ENCODE measurements at places on chromosomes 5 and 9.
A peak's percentile ranks its signal among the peaks of the same experiment; 100 is the strongest.

GRCh38 chr9:1042466-1042865 is 7.7 kb upstream of the DMRT2 start:
- peak; percentile 58 for DNase-seq

GRCh38 chr5:133129950-133130349 is 78.1 kb downstream of the HSPA4 start:
- DNase-seq, result no peak

DNA sequence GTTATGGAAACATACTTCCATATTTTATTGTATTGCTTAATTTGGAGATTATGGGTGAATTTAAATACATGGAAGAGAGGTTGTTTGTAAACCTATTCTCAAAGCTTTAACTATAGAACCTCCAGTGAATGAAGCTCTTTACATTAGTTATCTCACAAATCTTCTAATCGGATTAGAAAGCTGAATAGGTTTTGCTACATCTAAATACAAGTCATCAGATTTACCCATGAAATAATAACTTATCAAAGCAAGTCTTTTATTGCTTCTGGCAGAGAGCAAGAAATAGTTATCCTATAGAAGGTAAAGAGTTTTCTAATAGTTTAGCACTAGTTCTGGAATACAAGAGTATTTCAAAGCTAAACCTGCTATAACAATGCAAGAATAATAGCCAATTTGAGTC is 104.4 kb upstream of the SREK1 start:
- no peak for DNase-seq

- no peak for DNase-seq
Observed at GRCh38 chr5:172901012-172901780, 58.0 kb upstream of the RPL26L1 start.

GRCh38 chr9:112551641-112552040 is 65.0 kb downstream of the KIAA1958 start:
- DNase-seq, result no peak

- no peak for DNase-seq
Observed at GRCh38 chr5:139666551-139666950, 18.4 kb downstream of the CXXC5 start.

- DNase-seq, result no peak
Observed at GRCh38 chr5:324736-325612, 3.5 kb downstream of the AHRR start.

DNA sequence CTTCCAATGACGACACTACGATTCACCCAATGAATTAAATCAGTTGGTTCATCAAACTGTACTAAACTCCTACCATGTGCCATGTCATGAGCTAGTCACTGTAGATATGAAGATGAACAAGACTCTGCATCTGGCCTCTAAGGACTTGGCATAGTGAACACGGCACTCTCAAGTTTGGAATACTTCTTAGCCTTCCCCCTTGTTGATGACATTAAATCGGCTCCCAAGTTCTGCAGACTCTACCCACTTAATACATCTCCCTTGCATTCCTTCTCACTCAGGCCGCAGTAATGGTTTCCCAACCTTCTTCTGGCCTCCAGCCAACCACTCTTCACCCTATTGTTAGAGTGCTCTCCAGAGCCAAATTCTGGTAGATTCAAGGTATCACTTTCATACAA is 184.7 kb downstream of the MAPKAP1 start:
- no peak for DNase-seq

DNA sequence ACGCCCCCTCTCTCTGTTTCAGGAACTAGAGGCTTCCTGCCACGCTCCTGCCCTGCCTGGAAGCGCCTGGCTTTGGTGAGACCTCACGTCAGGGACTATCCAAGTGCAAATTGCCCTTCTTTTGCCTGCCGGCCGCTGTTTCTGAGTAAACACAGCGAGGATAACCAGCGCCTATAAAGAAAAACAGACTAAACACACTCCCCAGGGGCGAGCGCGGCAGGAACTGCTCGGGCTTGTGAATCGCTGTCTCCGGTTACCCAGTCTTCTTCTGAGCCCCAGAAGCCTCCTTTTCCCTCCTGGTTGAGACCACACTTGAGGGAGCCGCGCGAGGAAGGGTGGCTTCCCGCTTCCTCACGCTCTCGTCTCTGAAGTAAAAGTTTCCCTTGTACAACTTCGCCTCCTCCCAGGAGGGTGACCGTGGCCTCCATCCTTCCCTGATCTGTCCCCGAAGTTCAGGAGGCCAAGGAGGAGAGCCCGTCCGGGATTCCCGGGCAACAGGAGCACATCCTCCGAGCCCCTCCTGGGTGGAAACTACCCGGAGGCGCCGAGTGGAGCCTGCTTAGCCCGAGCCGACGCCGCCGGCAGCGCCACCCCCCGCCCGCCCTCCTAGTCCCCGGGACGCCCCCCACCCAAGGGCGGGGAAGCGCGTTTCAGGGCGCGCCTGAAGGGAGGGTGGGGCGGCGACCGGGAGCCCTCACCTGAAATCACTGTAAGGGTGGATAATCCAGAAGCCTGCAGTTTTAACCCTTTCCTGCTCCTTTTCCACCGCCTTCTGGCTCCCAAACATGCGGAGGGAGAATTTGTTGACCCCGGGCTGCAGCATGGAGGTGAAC is 993 bp downstream of the HCN1 start:
- DNase-seq, result no peak

- peak; percentile 22 for DNase-seq
Observed at GRCh38 chr5:90940227-90940995, 381.8 kb downstream of the ADGRV1 start.

- no peak for DNase-seq
Observed at GRCh38 chr9:6641961-6642360, 3.6 kb downstream of the GLDC start.

- DNase-seq, result no peak
Observed at GRCh38 chr5:112270299-112271293, 148.5 kb downstream of the EPB41L4A start.

DNA sequence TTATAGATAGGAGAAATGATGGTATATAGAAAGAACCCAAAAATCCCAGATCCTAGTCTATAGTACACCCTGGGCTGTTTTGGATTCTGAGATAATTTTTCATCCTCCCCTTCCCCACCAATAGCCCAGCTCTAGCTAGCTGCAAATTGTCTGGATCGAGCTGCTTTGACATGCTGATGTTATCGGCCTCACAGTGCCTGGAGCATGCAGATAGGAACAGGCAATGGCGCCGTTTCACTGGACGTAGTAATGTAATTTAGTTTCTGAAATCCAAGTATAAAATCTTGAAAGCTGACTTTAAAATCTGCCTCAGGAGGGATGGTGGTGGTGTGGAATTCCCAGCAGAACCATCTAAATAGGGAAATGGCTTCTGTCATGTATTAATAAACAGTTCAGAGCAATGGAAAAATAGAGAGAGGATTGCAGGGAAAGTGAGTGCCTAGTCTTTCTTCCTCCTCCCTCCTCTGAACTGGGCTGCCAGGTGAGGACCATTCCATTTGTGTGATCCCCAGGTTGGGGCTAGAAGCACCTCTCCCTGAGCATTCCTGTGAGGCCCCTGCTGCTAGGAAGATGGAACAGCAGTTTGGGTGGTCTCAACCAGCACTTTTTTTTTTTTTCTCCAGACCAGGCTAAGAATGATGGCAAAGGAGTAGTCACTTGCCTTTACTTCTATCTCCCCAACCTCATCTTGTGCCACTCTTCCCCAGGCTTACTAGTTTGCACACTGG is 31.9 kb downstream of the FAM219A start:
- DNase-seq, result no peak

DNA sequence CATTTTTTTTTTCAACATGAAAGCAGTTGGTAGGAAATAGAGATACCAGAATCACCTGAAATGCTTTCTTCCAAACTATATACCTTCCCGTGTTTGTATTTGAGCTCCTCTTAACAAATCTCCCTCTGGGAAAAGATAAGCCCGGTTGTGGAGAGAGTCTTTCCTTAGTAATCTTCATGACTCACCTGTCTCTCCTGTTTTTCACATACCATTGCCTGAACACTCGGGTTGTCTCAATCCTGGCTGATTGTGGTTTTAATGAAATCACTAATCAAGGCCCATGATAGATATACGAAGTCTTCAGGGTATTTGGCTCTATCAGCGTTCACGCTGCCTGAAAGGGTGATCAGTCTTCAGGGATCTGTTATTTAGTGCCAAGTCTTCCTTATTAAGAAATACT is 136.7 kb downstream of the MAN2A1 start:
- no peak for DNase-seq

DNA sequence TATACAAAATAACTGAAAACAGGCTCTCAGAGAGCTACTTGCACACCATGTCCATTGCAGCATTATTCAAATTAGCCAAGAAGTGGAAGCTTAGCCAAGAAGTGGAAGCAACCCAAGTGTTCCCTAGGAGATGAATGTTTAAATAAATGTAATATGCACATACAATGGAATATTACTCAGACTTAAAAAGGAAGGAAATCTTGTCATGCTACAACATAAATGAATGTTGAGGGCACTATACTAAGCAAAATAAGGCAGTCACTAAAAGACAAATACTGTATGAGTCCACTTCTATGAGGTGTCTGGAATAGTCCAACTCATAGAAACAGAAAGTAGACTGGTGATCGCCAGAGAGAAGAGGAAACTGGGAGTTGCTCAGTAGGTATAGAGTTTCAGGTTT is 438.1 kb downstream of the MAT2B start:
- no peak for DNase-seq

DNA sequence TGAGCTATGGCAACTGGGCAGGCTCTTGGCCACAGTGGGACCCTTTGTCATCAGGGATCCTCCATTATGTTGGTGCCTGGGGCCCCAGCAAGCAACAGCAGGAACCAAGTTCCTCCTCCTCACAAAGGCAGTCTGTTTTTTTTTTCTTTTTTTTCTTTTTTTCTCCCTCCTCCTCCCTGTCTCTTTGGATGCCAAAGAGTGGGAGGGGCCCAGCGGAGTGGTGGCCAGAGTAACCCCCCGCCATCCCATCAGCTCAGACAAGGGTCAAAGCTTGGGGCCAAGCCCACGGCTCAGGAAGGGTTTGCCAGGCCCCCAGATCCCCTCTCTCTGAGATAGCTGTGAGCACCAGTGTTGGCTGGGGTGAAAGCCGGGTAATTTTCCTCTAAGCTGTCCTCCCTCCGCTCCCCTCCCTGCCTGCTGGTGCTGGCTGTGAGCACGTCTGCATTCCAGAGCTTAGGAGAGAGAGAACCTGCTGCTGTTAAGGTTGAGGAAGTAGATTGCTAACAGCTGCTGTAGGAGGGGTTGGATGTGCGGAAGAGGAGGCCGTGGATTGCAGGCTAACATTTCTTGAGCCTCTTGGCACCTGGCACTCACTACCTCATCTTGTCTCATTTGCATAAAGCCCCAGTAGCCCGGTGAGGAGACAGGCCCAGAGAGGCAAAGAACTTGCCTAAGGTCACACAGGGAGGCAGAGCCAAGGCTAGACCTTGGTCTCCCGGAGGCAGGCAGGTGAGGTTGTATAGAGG is 21.2 kb downstream of the GSN start:
- no peak for DNase-seq

- no peak for DNase-seq
Observed at GRCh38 chr9:20270161-20270560, 352.1 kb downstream of the MLLT3 start.

DNA sequence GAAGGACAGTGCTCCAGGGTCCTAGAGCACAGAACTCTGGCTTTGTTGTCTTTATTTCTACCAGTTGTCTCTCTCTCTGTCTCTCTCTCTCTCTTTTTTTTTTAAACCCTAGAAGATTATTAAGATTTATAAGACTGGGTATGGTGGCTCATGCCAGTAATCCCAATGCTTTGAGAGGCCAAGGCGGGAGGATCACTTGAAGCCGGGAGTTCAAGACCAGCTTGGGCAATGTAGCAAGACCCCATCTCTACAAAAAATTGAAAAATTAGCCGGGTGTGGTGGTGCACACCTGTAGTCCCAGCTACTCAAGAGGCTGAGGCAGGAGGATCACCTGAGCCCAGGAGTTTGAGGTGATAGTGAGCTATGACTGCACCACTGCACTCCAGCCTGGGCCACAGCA is 65.0 kb upstream of the ABL1 start:
- no peak for DNase-seq

DNA sequence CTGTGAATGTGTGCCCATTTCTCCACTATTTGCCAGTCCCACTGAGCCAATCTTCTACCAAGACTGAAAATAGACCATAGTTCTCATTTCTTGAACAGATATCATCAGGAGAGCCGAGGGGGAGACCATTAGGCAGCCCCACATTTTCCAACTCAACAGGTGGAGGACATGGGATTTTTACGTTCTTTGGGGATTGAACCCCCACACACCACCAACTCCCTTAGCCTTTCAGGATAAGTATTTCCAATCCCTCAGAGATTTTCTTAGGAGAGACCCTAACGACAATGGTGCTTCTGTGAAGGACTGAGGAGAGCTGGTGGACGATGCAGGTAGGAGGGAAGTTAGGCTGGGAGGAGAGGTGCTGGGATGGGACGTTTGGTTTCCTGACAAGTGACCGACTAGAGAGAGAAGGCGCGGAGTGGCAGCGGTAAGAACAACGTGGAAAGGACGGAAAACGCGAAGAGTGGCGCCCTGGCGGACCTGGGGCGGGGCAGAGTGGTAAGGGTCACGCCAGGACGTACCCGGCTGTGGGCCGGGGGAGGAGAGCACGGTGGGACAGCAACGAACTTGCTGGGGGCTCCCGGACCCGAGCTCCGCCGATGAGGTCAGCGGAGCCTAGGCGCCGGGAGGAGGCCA is 681 bp upstream of the CHSY3 start:
- DNase-seq, result no peak

- DNase-seq, result no peak
Observed at GRCh38 chr9:88169700-88170099, 31.4 kb upstream of the SPATA31C2 start.

GRCh38 chr9:36823466-36823865 is 210.6 kb downstream of the PAX5 start:
- DNase-seq, result no peak

DNA sequence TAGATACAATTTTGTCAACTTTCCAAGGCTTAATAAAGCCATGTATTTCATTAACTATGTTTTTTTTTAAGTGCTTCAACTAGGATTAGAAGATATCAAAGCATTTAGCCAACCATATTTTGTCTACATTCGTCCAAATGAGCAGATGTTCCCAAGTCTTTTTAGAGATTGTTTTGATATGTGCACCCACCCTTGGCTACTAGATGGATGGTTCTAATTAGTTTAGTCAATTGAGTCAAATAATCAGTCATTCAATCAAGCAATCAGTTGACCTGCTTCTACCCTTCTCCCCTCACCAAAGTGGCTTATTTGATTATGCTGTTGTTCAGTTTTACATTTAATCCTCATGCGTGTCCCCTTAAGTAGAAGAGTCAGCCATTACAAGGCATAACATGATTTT is 319.5 kb upstream of the TNC start:
- no peak for DNase-seq

DNA sequence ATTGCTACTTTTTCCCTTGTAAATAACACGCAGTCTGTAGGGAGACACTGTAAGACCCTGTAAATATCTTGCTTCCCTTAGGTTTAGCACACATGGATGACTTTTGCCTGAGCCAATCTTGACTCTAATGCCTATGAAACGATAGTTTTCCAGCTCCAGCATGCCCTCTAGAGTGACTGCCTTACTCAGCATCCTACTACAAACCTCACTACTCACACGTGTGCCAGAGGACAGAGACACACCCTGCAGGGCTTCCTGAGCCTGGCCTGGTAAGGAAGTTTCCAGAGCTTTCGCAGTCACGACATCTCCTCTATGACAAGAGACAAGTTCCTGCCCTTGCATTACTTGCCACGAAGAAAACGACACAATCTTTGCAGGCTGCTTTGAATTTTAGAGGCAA is 138.1 kb downstream of the ATPSCKMT start:
- DNase-seq, result no peak
